Urothelium cell line (cell line): ENCODE measurements at places on chromosomes 1 and 21.

GRCh38 chr1:209705033-209705598, 470 bp downstream of the HSD11B1 start:
- no peak for DNase-seq

DNA sequence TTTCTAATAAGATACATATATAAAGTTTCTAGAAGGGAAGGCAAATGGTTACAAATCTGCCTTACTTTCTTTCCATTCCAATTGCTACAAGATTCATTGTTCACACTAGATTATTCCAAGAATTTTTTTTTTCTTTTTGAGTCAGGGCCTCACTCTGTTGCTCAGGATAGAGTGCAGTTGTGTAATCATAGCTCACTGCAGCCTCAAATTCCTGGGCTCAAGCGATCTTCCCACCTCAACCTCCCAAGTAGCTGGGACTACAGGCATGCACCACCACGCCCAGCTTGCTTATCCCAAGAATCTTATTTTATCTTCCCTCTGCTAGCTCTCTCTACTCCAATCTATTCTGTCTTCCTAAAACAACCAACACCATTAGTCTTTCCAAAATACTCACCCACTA, 81.8 kb downstream of the KIAA0319L start:
- no peak for DNase-seq

DNA sequence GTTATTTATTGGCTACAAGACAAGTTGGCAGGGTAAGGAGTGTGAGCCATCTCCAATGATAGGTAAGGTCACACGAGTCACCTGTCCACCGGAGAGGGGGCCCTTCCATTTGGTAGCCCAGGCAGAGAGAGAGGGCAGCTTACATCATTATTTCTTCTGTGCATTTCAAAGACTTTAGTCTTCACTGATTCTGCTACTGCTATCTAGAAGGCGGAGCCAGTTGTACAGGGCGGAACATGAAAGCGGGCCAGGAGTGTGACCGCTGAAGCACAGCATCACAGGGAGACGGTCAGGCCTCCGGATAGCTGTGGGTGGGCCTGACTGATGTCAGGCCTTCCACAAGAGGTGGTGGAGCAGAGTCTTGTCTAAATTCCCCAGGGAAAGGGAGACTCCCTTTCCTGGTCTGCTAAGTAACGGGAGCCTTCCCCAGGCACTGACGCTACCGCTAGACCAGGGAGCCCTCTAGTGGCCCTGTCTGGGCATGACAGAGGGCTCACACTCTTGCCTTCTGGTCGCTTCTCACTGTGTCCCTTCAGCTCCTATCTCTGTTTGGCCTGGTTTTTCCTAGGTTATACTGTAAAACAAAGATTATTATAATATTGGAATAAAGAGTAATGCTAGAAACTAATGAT, 36.7 kb downstream of the ZNF695 start:
- DNase-seq: no peak

DNA sequence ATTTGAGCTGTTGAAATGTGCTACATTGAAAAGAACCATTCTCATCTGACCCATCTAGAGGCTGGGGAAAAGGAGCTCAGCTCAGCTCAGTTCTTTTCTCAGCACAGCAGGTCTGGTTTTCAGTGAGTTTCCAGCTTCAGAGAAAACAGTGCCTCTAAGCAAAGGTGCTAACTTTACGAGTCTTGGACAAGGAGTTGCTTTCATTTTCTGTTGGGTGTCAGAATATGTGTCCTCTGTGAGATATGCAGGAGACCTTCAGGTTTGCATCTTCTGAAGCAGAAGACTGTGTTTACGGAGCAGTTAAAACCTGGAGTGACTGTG, 321.3 kb upstream of the USP24 start:
- no peak for DNase-seq

DNA sequence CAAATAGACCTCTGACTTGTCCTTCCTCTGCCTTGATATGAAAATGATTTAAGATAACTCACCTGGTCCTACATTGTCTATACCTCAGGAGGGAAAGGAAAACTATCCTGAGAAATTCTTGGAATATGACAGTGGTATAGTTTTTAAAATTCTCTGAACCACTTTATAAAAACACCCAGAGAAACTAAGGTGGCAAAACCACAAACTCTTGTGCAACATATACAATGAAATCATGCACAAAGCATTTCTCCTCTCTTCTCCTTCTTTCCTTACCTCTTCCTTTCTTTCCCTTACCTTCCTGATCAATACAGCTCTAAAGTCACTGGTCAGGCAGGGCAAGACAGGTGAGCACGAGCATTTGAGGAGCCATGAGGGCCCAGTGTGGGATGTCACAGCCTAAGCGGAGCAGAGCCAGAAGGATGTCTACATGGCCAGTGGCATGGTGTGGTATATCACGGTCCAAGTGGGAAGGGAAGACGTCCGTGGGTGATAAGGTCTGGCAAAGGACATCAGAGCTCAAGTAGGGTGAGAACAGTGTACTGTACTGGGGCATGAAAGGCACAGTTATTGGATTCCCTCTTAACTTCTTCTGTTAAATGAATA, 543.3 kb downstream of the DPYD start:
- DNase-seq: no peak

- DNase-seq: no peak
Measured at GRCh38 chr1:4516596-4516995, 137.8 kb upstream of the AJAP1 start.

DNA sequence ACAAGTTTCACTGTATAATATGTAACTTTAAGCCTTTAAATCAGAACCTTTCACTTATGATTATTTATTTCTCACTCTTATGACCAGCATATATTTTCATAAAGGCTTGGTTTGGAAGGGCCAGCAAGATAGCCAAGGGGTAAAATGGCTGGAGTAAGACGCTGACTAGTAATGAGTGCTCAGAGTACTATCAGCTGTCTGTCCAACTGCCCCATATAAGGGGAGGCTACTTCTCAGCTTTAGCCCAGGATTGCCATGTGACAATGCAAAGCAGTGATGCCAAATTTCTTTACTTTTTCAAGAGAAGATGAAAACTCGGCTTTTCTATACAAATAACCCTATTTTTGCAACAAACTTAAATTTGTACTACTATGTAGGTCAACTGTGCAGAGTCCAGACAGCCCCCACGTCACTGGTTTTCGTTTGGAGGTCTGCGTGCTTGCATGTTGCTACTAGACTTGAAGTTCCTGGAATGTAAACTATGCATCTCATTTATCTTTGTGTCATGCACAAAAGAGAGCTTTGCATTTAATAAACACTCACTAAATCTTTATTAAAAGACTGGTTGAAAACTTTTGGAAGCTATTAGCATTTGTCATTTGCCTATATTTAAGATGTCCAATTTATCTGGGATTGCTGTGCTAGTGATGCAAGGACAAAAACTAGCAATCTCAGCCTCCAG, 110.4 kb downstream of the TNFSF18 start:
- no peak for DNase-seq

GRCh38 chr1:109350655-109351054, 43.8 kb upstream of the MYBPHL start:
- no peak for DNase-seq

DNA sequence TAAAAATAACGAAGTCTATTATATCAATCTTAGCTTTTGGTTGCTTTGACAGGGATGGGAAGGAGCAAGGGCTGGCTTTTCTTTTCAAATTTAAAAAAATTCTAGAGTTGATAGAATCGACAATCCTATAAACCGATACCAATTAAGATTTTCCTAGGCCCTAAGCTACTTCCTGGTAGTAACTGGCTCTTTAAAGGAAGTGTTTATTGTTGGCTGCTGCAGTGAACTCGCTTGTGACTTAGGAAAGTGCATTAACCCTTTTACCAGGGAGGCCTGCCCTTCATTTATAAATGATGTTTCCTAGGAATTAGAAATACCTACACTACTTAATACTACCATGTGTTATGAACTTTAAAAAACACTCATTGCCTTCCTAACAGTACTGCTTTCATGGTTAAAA, 33.2 kb downstream of the ATP5PF start:
- DNase-seq: no peak

DNA sequence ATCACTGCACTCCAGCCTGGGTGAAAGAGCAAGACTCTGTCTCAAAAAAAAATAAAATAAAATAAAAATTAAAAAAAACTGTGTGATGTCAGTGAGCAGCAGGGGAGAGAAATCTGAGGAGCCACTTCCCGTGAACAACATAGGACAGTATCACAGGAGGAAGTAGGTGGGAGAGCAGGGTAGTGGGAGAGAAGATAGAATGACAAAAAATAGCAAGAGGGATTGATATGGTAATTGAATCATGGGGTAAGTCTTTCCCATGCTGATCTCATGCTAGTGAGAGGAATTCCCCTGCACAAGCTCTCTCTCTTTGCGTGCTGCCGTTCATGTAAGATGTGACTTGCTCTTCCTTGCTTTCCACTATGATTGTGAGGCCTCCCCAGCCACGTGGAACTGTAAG, 81.6 kb upstream of the PBX1 start:
- no peak for DNase-seq

- no peak for DNase-seq
Measured at GRCh38 chr1:61491497-61491896, 233.4 kb downstream of the TM2D1 start.

DNA sequence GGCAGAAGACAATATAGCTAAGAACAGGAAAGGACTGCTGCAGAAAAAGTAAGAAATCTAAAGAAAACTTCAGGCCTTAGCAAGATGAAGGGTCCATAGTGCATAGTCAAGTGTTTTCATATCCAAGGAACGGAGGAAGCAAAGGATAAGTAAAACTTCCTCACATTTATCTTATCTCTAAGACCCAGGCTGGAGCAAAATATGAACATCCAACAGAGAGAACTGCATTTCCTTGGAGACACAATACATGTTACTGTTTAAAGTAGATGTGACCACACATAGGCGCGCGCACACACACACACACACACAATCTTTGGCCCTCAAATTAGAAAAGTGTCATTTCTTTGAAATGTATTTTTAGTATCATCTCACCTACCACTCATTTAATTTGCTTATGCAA, 66.7 kb downstream of the TTLL7 start:
- DNase-seq: no peak

GRCh38 chr1:246667773-246668172, 56.4 kb upstream of the SCCPDH start:
- DNase-seq: no peak

GRCh38 chr1:36446271-36446670, 4.0 kb downstream of the OSCP1 start:
- DNase-seq: peak; percentile 21

DNA sequence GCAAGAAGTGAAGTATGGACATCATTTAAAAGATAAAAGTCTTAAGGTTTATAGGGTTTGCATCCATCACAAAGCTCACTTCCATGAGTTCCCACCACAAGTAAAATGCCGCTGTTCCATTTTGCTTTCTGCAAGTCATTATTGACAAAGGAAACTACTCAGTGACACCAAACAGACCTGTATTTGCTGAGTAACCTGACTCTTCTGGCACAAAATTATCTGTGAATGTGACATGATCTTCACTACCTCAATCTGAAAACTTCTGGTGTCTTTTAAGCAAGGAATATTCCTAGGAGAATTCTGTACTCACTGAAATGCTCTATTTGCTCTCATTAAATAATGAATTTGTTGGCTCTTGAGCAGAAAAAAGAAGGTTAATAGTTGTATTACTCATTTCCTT, 1077.4 kb upstream of the ADGRL4 start:
- no peak for DNase-seq

GRCh38 chr1:199696225-199696624, 331.3 kb upstream of the NR5A2 start:
- DNase-seq: no peak

GRCh38 chr21:37395961-37396360, 29.4 kb downstream of the DYRK1A start:
- DNase-seq: no peak

DNA sequence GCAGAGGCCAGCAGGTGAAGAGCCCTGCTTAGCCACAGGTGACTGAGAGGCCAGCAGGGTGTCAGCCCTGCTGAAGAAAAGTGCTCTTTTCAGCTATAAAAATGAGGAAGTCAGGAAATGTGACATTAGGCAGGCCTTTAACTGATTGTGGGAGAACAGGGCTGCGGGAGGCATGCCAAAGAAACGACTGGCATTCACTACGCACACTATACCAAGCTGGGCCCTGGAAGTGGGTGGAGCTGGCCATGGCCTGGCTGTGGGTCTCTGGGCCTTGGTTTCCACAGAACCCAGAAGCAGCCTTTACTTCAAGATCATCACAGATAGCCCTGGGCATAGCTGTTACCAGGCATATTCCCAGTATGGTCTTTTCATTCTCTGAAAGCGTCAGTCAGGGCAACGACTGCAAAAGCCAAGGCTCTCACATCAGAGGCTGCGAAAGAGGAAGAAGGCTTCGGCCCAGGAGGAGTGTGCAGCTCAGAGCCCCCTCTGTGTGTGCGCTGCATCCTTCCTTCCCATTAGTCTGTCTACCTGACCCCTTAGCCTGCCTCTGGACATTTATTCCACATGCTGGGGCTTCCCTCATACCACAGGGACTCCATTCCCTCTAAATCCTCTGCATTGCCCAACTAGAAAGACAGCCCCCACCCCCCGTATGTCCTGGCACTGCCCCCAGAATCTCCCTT, 14.3 kb downstream of the SLC2A1 start:
- DNase-seq: no peak

DNA sequence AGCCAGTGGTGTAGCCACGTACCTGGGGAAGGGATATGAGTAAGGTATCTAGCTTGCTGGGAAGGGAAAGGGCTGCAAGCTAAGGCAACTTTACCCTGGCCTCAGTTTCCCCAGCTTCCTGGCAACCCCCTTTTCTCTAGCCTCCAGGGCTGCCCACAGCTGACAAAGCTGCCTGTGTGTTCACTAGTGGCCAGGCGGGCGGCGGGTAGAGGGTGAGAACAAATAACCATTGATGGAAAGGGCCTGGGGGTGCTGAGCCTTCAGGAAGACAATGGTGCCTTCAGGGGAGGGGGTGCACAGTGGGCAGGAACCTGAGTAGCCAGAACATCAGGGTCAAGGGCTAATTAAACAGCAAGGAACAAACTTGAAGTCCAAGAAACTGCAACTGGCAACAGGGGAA, 6.1 kb downstream of the CERS2 start:
- DNase-seq: no peak

GRCh38 chr1:230206976-230207375, 139.9 kb downstream of the GALNT2 start:
- no peak for DNase-seq
